ENCODE measurements at places on chromosomes 16 and 17.

DNA sequence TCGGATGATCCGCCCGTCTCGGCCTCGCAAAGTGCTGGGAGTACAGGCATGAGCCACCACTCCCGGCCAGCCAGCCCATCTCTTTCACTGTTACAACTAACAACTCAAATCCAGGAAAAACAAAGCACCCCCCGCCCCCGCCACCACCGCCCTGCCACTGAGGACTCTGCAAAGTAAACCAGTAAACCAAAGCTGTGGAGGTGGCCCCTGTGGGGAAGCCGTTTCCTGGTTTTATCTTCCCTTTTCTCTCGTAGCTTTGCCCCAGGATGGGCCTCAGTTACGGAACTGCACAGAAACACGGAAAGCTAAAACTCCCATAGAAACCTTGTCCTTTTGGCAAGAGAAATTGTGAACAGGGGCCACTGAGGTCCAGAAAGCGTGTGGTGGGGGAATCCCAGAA, 17.5 kb downstream of the CHMP6 start:
- DNase-seq: no peak

- no peak for DNase-seq
Measured at GRCh38 chr16:29702269-29702668, 23.3 kb downstream of the QPRT start.

- no peak for DNase-seq
Measured at GRCh38 chr17:30339086-30339485, 5.2 kb upstream of the TMIGD1 start.

DNA sequence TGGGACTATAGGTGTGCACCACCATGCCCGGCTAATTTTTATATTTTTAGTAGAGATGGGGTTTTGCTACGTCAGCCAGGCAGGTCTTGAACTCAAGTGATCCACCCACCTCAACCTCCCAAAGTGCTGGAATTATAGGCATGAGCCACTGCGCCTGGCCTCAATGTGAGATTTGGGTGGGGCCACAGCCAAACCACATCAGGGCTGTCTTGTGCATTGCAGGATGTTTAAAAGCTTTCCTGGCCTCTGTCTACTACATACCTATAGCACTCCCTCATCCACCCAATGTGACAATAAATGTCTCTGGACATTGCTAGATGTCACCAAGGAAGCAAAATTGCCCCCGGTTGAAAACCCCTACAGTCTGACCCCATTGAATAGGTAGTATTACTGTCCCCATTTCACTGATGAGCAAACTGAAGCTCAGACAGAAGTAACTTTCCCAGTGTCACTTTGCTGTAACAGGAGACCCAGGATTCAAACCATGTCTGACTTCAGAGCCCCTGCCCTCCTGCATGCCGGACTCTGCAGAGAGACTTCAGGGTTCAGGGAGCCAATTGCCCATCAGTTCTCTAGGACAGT, 3.6 kb upstream of the MAP3K14 start:
- DNase-seq: no peak

DNA sequence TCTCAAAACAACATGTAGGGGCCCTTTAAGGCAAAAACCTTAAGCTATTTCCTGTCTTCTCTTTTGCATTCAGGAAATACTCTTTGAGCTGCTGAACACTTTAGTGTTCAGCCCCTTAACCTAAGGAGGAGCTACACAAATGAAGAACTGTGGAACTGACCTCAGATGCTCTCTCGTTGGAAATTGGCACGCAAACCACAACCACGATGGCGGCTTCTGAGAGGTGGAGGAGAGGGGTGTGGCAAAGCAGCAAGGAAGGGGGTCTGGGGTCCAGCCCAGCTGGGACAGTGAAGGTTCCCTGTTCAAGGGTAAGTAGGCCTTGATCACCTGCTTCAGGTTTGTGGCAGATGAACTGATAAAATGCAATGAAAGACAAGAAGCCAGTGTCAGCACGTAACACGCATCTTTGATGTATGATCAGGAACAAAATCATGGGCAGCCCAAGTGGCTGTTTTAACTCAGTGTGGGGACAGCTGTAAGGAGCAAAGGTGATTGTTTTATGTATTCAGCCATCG, 291.6 kb upstream of the TNRC6C start:
- no peak for DNase-seq
